ENCODE measurements at places on chromosomes 4 and X.

- DNase-seq: no peak
These were observed 39.5 kb downstream of the ENOPH1 start for GRCh38 chr4:82469791-82470345.

GRCh38 chr4:55866973-55867574 is 13.6 kb downstream of the EXOC1 start:
- DNase-seq: peak; percentile 12

DNA sequence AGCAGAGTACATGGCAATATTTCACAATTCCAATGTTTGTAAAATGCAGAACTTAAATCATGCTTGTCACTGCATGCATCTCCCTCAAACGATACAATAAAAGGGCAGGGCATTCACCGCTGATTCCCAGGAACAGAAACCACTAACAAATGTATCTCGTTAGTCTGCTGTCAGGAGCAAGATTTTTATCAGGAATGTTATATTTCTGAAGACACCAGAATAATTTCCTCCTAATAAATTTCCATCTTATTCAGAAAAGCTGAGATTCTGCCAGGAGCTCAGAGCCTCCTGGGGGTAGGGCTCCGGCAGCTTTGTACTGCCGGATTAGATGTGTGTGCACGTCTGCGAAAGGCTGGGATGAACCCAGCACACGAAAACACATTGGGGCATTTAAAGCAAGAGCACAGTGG is 54.0 kb upstream of the LDB2 start:
- no peak for DNase-seq

GRCh38 chrX:19133231-19133630 is 11.0 kb upstream of the ADGRG2 start:
- no peak for DNase-seq

GRCh38 chr4:742742-743311 is 37.2 kb downstream of the PCGF3 start:
- no peak for DNase-seq

DNA sequence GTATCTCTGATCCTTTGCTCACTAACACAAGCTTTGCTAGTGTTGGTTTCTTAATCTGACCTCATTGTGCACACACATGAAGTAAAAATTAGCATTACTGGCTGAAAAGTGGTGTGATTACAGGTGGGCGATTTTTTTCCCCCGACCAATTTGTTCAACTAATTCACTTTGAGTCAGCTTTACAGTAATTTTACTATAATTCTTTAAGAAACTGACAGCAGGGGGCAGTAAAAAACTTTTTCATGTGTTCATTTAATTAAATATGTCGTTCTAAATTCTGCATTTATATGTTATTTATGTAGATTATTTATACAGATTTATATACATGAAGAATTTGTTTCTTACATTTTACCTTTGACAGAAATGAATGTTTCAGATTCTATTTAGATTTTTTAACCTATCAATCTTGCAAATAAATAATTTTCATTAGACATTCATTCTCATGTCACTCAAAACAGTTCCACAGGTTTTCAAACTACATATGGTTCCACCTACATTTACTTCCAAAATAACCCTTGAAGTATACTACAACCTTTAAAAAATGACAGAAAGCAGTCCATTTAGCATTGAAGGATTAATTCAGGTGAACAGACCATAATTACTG is 17.5 kb downstream of the PALLD start:
- peak; percentile 1 for DNase-seq

DNA sequence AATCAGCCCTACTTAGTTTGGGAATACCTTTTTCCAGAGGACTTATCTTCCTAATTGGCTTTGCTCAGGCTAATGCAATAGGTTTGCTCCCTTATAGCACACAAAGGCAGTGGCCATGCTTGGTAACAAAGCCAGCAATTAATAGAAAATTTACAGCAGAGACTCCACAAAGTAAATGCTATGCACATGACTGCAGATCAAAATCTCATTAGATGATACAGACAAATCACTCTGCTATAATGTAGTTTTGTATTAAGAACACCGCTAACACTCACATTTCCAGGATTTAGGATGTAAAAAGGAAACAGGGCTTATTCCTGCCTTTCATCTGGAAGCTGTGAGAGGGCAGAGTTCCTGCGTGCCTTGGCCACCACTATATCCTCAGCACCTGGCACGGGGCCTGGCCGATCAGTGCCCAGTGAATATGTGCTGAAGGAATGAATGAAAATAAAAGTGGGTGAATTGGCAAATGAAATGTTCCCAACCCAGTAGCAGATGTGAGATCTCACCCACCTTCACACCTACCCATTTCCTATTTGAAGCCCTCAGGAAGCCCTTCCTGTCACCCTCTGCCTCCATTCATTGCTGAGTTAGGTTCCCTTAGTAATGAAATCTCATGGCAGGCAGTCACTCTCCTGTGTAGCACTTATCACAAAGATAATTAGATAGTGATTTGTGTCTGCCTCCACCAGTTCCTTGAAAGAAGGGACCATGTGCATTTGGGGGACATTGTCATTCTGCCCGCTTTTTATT is 5.1 kb downstream of the SEPTIN6 start:
- DNase-seq: no peak

- DNase-seq: no peak
These were observed 31.1 kb downstream of the FGFRL1 start for GRCh38 chr4:1042352-1043055.

DNA sequence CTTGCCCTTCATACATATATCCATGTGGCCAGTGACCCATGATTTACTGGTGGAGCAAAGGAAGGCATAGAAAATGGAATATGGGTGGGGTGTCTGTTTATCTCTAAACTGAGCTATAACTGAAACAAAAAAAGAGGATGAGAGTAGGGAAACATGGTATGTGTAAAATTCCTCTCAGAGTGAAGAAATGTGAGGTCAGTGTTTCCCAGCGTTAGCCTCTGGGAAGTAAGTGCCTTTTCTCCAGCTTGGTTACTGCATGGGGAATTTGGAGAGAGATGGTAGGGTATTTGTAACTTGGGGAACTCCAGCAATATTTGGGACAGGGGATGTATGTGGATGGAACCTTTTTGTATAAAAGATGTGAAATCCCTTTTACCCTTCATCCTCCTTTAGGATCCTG is 89.4 kb downstream of the AFF1 start:
- no peak for DNase-seq

DNA sequence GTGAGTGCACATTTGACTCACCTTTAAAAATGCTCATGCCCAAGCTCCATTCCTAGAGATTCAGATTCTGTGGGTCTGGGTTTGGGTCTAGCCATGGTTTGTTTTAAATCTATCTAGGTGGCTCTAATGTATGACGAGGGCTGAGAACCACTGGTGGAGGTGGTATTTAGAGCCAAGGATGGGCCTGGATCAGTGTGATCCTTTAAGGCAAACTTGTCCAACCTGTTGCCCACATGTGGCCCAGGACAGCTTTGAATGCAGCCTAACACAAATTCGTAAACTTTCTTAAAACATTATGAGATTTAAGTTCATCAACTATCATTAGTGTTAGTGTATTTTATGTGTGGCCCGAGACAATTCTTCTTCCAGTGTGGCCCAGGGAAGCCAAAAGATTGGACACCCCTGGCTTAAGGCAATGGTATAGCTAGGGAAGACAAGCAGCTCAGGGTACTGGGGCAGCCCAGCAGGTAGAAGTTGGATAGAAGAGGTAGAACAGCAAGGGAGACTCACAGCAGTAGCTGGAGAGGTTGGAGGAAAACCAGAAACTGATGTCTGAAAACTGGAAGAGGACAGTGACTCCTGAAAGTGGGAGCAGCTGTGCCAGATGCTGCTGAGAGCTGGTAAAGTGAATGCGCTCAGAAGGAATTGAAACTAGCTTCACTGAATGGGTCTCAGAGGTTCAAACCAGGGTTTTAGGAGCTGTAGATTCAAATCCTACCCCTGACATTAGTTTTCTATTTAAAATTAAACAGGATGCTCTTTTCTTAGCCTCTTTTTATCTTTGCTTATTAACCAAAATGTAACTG is 18.2 kb downstream of the ADD1 start:
- no peak for DNase-seq

DNA sequence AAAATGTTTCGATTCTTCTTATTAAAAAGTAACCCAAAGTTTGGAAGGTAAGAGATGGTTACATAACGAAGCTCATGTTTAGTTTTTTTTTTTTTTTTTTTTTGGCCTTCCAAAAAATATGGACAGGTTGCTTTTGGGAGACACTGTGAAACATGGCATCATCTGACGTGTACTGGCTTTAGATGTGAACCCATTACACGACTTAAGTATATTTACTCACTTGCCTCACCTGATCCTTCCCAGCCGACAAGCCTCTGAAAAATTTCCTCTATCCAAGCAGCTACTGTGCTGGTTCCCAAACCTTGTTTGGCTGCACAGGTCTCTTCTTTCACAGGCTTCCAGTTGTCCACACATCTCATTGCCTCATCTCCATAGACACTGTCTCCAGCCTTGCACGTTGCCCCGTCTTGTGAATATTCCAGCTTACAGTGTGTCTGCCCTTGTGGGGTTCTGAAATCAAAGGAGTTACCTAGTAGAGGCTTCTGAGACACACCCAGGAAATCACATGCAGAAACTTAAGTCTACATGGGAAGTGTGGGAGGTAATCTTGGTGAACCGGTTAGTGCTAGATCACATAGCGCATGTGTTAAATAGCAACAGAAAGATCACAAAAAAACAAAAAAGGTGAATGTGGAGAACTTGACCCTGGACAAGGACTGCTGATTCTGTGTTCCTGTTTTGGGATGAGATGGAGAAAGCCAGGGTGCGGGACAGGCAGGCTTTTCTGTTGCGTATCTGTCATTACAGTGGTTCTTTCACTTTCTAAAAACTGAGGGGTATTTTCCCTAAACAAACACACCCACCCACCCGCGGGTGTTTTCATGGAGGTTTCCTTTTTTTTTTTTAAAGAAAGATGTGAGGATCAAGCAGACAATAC is 328.6 kb downstream of the ARHGAP10 start:
- DNase-seq: no peak

- no peak for DNase-seq
These were observed 20.3 kb downstream of the TBC1D14 start for GRCh38 chr4:6929812-6930464.

DNA sequence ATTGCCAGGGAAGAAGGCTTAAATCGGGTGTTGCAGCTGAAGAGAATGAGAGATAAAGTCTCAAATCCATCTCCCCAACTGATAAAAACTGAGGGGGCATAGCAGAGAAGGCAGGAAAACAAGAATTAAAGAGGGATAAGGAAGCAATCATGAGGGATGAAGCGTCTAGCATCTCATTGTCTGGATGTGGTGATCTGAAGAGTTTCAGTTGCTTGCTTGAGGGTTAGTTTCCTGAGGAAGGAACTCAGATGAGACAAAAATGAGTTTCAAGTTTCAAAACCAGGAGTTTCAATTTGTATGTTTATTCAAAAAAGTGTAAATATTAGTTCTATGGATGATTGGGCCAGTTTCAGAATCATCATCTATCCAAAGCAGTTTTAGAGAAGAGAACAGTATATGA is 496.9 kb downstream of the RAB28 start:
- no peak for DNase-seq

DNA sequence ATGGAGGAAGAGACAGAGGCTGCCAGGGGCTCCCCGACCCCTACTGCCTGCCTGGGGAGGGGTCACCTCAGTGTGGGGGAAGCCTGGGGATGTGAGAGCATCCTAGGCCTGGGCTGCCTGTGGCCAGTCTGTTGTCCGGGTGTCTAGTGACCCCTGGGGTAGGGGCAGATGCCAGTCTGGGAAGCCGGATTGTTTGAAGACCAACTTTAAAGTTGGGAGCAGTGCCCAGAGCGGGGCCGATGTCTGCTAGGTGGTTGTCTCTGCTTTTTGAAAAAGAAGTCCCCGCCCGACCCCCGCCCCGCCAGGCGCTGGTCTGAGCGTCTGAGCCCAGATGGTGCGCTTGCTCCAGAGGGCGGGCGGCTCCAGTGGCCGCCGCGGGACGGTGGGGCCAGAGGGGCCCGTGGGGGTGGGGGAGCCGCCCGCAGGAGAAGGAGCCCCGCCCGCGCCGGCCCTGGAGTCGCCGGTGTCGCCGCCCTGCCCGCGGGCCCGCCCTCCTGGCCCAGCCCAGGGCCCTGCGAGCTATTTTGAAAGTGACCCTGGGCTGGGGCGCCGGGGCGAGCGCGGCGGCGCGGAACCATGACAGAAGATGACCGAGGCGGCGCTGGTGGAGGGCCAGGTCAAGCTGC is at the start of gene DOK7:
DOK7 (plus strand) TSS at position 517 of the 626 bp plus-strand sequence; CDS start at position 587, 70 bp downstream.
- no peak for DNase-seq

DNA sequence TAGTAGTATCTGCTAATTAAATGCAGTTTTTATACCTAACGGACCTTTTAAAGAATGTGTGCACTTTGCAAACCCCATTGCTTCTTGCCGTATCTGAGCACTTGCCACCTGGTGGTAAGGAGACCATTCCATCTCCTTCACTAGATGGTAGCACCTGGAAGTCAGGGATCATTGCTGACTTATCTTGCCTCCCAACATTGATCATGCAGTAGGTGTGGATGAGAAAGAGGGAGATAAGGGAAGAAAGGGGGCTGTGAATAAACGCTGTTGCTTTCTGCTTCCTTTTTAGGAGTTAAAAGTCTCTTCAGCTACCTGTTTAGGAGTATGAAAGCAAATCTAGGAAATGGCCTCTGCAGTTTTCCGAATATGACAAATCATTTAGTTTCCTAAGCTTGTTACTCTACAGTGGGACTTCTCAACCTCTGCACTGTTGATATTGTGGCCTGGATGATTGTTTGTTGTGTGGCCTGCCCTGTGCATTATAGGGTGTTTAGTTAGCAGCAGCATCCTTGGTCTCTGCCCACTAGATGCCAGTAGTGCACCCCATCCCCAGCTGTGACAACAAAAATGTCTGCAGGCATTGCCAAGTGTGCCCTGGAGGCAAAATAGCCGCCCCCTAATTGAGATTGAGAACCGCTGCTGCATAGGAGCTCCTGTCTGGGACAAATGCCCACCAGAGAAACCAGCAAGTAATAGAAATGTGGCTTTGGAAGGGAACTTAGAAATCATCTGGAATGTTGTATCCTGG is 38.8 kb downstream of the GAB1 start:
- DNase-seq: no peak

GRCh38 chr4:139619644-139620043 is 46.0 kb upstream of the MGST2 start:
- no peak for DNase-seq

GRCh38 chr4:48110452-48110978 is 23.5 kb downstream of the TXK start:
- no peak for DNase-seq

DNA sequence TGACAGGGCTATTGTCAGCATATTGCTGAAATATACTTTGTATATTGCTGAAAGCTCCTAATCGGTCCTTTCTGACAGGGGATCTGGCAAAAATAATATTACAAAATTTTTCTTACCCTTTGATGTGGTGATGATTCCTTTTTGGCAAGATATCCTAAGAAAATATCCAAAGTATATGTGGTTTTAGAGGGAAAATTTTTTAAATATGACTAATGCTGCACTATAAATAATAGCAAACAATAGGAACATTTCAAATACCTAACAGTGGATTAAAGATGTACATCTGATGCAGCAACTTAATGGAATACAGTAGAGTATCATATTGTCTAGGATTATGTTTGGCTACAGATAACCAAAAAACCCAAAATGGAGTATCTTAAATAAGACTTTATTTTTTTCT is 49.6 kb downstream of the RRAGB start:
- no peak for DNase-seq

DNA sequence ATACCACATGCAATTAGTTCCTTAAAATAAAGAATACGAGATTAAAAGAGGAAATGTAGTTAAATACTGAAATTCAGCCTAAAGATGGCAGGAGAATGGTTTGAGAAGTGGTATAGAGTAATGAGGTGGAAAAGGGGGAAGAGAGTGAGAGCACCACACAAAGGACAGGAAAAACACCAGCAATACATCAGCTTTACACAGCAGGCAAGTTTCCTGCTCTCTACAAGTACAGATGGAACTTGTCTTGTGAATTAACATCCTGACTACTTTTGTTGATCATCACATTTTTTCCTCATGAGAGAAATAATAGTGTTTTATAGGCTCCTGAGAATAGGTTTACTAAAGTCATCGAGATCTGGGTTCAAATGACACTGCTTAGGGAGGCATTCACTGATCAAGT is 2.9 kb upstream of the UNC5C start:
- DNase-seq: no peak
